ENCODE measurements at places on chromosomes 2 and 18.

DNA sequence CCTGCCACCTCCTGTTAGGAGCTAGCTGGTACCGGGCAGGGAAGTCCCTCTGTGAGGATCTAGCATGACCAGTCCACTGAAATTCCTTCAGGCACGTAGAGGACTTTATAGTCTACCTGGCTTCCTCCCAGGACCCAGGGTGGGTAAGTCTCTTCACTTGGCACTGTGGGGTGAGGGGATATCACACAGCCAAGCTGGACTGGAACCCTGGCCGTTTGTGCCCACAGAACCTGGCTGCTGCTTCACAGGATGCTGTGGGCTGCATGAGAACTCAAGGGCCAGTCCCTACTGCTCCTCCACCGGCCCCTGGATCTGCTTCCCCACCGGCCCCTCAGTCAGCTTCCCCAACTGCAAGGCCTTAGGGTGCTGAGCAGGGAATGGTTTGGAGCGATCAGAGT lies 35.8 kb downstream of the HS1BP3 start:
- no peak for DNase-seq

GRCh38 chr2:26290001-26290400 lies 45.3 kb downstream of the HADHB start:
- no peak for DNase-seq

GRCh38 chr2:134244086-134244485 lies 9.8 kb upstream of the MGAT5 start:
- DNase-seq = no peak

DNA sequence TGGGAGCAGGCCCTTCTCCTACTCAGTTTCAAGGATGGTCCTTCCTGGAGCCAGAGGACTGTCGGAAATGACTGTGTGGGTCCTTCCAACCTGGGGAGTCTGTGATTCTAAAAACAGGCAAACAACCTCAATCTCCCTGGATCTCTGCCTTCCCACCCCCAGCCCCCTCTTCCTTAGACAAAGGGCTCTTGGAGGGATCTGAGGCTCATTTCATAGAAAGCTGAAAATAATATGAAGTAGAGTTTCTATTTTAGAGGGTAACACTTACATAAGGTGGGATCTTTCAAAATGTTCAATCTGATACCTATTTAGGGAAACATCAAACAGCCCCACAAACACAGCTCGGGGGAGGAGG lies 69.4 kb downstream of the RHOB start:
- DNase-seq = no peak

GRCh38 chr2:154490530-154490929 lies 208.0 kb upstream of the KCNJ3 start:
- no peak for DNase-seq

GRCh38 chr2:206798000-206798399 lies 32.6 kb downstream of the FASTKD2 start:
- no peak for DNase-seq

DNA sequence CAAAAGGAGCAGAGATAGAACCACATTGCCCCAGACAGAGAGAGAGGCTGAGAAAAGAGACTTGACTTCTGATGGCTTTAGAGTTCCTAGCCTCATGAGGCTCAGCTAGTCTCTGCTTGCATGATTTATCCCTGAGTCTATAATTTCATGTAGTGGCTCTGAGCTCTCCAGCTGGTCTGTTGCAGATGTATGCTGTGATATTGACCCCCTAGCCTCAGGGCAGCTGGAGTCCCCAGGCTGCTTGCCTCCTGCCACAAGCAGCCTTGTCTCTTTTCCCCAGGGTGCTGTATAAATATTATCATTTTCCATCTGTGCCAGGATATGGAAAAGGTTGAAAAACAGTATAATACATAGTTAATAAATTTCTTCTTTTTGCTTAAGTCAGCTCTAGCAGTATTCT lies 467.6 kb upstream of the CWC22 start:
- no peak for DNase-seq

DNA sequence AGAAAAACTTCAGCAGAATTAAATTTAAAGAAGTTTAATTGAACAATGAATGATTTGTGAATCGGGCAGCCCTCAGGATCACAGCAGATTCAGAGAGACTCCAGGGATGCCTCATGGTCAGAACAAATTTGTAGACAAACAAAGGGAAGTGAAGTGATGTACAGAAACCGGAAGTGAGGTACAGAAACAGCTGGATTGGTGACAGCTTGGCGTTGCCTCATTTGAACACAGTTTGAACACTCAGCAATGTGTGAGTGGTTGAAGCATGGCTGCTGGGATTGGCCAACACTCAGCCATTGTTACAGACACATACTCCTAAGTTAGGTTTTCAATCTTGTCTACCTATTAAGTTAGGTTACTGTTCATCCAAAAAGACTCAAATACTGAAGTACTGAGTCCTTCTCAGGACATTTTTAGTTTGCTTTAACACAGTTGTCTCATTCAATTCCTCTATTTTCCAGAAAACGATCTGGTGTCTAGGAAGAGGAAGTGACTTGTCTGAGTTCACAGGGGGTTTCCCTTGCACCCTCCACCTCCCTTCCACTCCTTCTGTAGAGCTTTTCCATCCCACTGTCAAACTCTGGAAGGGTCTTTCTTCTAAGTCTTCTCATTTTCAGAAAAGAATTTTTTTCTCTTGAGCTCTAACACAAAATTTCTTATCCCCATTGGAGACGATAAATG lies 137.9 kb downstream of the SLC4A3 start:
- no peak for DNase-seq

GRCh38 chr2:127097471-127097765 lies 9.5 kb downstream of the BIN1 start:
- DNase-seq = no peak
